Fibroblast of skin of left biceps (primary cell): ENCODE measurements at places on chromosomes 3 and 15.

DNA sequence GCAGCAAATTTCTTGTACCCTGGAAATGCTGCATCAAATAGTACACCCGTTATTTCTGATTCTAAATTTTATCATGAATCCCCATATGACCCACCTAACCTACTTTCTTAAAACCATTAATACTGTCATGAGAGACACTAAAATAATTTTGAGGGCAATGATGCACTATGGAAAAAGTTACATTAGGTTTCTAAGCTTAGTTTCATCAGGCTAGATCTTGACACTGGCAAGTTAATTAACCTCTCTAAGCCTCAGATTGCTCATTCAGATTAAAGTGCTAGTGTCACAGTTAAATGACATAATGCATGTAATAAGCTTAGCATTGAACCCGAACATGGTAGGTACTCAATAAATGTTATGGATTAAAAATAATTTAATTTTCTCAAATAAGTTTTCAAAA, 8.2 kb downstream of the GOLIM4 start:
- no peak for DNase-seq

DNA sequence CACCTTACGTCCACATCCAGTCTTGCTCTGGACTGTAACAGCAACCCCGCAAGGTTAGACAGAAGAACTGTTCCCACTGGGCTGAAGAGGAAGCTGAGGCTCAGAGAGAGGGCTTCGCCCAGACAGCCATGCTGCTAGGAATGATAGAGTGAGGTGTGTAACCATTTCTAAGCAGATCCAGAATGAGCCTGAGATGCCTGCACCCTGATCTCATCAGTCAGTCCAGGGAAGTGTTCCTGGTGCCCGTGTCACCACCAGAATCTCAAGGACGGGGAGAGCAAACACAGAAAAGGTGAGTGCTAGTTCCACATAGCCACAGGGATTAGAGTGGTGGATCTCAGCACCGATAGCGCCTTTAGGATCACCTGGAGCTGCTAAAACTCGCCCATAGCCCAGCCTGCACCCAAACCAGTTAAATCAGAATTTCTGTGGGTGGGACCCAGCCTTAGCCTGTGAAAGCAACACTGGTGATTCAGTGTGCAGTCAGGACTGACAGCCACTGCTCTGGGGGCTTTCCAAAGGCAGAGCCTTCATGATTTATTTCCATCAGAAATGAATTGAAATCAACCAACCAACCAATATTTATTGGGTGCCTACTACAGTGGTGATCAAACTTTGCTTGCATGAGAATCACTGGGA, 12.3 kb downstream of the ISLR start:
- no peak for DNase-seq

GRCh38 chr3:114404590-114404989, 110.8 kb downstream of the TIGIT start:
- DNase-seq = no peak

- no peak for DNase-seq
Measured at GRCh38 chr15:74318376-74319137, 48.9 kb downstream of the CYP11A1 start.

- peak; percentile 80 for DNase-seq
Measured at GRCh38 chr15:70976851-70977250, 84.2 kb downstream of the LRRC49 start.

GRCh38 chr15:39501366-39502081, 79.4 kb upstream of the THBS1 start:
- no peak for DNase-seq

GRCh38 chr3:76646921-76647562, 392.9 kb upstream of the ROBO2 start:
- DNase-seq = no peak

GRCh38 chr3:59854-60253, 136.7 kb upstream of the CHL1 start:
- DNase-seq = no peak

DNA sequence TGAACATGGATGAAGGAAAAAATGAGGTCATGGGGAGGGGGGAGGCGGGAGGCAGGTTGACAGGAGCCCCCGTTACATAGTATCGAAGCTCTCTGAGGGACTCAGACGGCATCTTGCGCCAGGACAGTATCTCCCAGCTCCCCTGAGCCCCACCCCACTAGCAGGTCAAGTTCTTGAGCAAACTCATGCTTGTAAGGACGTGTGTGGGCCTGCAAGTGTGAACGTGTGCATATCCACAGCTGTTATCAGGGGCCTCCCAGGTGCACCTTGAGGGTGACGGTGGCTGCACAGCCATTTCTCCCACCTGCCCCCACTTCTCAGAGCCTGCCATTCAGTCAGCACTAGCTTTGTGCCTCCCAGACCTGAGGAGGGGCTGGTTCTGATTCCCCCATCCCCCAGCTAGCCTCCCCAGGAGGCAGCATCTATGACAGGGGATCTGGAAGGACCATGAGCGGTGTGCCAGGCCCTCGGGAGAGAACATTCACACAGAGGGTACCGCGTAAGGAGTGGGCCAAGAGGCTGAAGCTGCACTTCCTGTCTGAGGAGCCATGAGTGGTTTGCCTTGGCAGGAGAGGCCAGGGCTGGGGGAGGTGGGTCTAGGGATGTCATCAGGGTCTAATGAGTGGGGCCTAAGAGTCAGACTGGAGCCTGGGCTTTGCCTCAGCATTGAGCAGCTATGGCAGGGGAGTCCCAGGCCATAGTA, 2.9 kb downstream of the SEMA3F start:
- no peak for DNase-seq

- no peak for DNase-seq
Measured at GRCh38 chr15:53955396-53955795, 22.8 kb upstream of the UNC13C start.

DNA sequence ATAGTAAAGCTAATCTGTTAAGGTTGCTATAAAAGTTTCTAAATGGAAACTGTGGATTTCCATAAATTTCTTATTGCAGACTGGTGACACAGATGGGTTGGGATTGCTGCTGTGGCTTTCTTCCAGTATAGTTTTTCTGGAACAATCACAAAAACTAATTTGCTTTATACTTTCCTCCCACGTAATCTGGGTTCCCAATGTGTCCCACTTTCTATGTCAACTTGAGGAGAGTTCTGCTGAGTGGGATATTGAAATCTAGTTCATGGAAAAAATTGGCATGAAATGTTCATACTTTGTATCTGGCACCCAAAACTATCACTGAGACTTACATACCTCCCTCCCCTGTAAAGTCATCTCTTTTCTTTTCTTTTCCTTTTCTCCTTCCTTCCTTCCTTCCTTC, 126.8 kb downstream of the TGFBR2 start:
- no peak for DNase-seq

DNA sequence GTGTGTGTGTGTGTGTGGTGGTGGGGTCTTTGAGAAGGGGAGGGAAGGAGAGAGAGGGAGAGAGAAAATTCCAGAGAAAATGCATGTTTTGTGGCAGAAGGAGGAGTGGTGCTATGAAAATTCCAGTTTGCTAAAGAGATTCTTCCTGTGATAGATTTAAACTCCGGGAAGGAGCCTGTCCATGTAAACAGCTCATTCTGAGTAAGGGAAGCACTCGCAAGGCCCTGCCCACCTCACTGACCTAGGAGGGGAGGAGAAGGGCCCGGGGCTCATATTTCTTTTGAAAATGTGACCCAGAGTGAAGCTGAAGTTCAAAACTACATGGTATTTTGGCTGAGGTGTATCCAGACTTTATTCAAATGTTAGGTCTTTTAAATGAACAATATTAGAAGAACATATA, 41.3 kb downstream of the ADAMTSL3 start:
- no peak for DNase-seq

DNA sequence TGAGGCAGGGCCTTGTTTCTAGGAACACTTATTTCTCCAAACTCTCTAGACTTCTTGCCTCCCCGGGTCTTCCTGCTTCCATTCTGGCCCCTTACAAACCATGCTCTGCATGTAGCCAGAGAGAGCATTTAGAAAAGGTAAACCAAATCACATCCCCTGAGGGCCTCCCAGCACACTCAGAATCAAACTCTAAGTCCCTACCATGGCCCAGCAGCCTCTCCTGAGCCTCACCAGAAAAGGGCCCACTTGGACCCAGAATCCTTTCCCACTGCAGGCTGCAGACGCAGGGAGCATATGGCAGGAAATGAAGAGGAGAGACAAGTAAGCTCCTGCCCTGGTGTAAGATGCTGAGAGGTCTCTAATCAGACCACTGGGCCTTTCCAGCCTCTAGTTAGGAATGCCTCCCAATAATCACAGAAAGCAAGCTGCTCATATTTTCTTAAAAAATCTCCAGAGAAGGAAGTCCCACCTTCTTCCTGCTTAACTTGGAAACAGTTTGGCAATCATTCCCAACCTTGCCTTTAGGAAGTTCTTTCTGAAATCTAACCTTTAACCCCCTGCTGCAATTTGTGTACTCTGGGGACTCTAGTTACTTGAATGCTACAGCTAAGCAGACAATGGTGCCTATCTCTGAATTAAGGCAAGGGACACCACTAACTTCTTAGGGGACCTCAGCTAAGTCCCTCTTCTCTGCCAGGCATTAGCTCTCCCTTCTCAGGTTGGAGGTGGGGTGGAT, 4.2 kb downstream of the AMOTL2 start:
- no peak for DNase-seq

DNA sequence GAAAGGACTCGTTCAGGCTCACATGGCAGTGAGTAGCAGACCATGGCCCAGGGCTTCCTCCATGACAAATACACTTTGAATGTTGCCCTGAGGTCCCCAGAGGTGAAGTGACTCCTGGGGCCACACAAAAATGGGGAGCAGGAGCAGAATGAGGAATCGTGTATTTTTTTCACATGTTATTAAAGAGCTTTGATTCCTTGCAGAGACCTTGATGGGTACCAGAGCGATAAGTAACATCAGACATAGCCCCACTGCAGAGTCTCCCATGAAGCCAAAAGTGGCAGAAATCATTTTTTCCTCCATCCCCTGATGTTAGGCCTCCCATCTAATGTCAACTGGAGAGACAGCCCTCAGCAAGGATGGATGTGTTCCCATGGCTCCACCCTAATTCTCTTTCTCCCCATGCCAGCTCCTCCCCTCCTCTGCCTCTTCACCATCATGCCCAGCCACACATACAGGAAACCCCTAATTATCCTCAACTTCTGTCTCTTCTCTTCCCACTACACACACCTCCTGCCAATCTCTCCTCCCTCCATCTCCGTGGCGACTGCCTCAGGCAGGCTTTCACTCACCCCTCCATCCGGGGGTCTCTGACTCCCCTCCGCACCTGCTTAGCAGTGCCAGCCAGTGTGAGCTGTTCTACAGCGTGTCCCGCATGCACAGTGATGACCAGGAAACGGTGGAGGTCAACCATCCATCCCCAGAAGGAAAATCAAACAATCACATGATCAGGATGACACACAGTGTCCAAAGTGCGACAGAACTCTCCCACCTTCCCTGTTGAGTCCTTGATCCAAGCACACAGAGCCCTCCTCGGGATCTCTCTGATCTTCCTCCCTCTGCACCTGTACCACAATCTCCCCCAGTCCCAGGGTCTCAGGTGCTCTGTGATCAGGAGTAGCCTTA, 7.1 kb upstream of the SSUH2 start:
- DNase-seq = no peak

DNA sequence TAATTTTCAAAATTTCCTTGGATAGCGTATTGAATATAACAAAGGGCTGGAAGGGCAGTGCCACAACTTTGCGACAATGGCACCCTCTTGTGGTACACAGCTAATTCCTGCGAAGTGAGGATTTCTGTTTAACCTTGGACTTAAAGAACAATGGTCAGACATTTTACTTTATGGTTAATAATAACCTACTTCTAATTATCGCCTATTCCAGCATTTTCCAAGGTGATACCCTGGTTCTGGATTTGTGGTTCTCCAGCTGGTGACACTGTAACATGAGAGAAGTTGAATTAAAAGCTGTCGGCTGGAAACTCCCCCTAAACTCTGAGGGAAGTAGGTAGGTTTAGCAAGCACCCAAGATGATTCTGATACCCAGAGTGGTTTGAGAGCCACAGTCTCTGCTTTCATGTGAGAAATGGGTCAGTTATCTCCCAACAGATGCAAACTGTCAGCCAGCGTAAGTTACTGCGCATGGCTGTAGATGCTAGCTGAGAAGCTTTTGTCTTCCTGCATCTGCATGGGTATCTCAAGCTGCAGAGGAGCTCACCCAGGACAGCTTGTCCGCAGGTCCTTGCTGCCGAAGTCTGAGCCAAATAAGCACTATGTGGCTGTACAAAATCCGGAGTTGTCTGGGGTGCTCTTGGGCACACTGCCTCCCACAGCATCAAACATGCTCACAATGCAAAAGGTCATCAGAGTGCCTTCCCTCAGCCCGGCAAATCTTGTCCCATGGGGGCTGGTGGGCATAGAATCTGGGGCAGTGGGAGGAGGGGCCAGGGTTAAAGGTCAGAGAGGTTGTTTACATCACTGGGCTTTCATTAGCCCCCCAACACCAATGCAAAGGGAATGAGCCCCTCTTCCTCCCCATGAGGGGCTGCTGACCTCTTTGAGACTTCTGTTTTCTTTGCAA, 6.6 kb upstream of the CHSY1 start:
- peak; percentile 29 for DNase-seq

DNA sequence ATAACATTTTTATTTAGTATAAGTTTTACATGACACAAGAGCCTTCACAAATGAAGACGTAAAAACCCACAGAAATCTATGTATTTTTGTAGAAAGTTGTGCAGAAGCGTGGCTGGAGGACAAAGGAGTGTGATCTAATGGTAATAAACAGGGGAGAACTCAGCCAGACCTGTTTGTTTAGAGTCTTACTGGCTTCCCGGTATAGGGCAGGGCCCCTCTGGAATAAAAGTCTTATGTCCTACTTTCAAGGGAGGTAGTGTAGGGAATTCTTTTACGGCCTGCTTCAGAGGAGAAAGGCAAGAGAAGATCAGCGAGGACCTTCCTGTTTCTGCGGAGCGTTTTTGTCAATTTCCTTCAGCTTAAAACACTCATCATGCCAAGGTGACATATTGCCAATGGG, 103.6 kb downstream of the TGFBR2 start:
- no peak for DNase-seq

DNA sequence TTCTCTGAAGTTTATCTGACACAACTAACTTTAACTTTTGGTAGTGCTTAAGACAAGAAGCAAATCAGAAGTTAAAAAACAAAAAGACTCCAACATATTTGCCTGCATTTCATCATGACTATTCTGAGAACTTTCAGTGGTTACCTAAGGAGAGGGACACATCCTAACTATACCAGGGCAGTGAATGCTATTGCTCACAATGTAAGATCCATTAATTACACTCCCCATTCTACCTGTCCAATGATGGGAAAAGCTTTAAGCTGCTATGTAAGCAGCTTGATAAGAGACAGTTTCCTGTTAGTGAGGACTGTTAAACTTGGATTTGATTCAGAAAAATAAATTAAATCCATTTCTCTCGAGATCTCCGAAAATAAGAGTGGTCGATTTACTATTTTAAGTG, 37.5 kb downstream of the SERPINI1 start:
- no peak for DNase-seq

GRCh38 chr15:78992416-78993256, 47.8 kb upstream of the CTSH start:
- DNase-seq = no peak

- DNase-seq = no peak
Measured at GRCh38 chr15:101437618-101438481, 51.7 kb downstream of the PCSK6 start.

- DNase-seq = no peak
Measured at GRCh38 chr15:93428150-93428549, 339.1 kb upstream of the RGMA start.
